Testis (tissue), 5 donors: ENCODE measurements at places on chromosomes 5 and 9. TPM values are rescaled to one million over a fixed set of nuclear protein-coding genes. Genes with fewer than 3 reads are reported as not detected.

The TRPM6 gene
- total RNA-seq = 6.7 TPM

GRCh38 chr5:82991678-82992323 lies 85.4 kb downstream of the TMEM167A start:
- H3K4me3 ChIP-seq = no peak overlapping the region
- no peaks in the 10 kb centered on the region for H3K4me1 ChIP-seq
- no peaks in the 10 kb centered on the region for H3K36me3 ChIP-seq
- no peak for DNase-seq
- no peaks in the 10 kb centered on the region for H3K27me3 ChIP-seq

DNA sequence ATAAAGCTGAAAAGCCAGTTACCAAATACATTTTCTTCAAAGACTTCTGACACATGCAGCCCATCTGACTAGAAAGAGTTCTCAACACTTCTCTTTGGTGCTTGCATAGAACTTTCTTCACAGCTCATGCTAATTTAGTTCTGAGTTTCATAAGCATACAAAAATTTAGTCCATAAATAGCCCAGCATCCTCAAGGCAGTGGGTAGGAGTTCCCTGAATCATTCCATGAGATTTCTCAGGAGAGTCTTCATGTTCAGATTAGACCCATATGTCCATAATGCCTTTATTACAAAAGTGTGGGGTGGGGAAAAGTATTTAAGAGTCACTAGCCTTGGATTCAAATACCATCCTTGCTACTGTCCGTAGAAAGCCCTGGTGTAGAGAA lies 290.2 kb upstream of the RGMB start:
- no peaks in the 10 kb centered on the region for H3K4me1 ChIP-seq
- H3K27me3 ChIP-seq = no peaks in the 10 kb centered on the region
- H3K36me3 ChIP-seq = no peaks in the 10 kb centered on the region
- no peak overlapping the region for H3K4me3 ChIP-seq
- H3K27ac ChIP-seq = no peak overlapping the region

The ITK gene
- total RNA-seq = 0.93 TPM

DNA sequence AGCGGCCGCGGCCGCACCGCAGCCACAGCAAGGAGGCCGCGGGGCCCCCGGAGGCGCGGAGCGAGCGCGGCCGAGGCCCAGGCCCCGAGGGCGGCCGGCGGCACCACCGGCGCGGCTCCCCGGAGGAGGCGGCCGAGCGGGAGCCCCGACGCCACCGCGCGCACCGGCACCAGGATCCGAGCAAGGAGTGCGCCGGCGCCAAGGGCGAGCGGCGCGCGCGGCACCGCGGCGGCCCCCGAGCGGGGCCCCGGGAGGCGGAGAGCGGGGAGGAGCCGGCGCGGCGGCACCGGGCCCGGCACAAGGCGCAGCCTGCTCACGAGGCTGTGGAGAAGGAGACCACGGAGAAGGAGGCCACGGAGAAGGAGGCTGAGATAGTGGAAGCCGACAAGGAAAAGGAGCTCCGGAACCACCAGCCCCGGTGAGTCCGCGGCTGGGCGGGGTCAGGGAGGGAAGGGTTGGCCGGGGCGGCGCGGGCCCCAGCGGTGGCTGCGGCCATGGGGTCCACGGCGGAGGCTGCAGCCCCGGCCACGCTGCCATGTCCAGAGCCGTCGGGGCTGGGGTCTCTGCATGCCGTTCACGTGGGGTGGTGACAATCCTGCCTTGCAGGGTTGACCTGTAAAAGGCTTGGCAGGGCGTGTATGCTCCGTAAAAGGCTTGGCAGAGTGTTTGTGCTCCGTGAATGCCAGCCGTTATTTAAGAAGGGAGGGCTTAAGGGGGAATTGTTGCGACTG lies 146.0 kb downstream of the CACNA1B start:
- no peaks in the 10 kb centered on the region for H3K27me3 ChIP-seq
- H3K4me1 ChIP-seq = peaks cover 3% of the 10 kb centered on the region
- peak overlapping the region; percentile 58 for H3K4me3 ChIP-seq
- DNase-seq = no peak

DNA sequence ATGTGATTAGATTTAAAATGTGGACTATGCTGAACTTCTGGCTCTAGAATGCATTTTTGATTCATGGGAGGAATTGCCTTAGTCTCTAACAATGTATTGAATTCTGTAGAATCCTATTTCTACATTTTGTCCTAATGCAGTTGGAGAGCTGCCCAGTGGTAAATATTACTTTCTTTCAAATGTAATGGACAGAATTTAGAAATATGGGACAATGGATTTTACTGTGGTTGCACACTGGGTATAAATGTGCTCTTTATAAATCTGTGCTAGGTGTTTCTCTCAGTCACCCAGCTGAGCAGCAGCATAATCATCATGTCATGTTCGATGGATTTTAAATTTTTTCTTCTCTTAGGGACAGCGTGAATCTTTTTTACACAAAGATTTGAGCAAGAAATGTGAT lies 141.7 kb downstream of the ADGRV1 start:
- no peak overlapping the region for H3K4me3 ChIP-seq
- H3K27me3 ChIP-seq = no peaks in the 10 kb centered on the region
- H3K27ac ChIP-seq = no peak overlapping the region
- H3K36me3 ChIP-seq = no peaks in the 10 kb centered on the region
- DNase-seq = no peak

The PCDHGB3 gene
- 17.1 TPM for total RNA-seq

DNA sequence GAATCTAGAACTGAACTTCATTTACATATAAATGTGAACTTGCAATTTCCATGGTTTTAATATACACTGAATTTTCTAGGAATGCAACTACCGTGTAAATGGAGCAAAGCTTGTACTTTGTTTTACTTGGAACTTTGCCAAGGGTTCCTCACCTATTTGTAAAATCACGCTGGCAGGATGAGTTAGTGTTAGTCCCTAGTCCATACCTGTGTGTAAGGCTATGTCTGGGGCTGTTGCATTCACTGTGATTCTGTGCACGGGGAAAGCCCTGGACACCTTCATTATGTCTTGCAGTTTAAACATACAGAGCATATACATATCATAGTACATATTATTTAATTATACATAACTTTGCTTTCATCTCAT lies 119.9 kb downstream of the PAX5 start:
- H3K27ac ChIP-seq = no peak overlapping the region
- H3K36me3 ChIP-seq = no peaks in the 10 kb centered on the region
- no peaks in the 10 kb centered on the region for H3K27me3 ChIP-seq
- no peaks in the 10 kb centered on the region for H3K4me1 ChIP-seq

DNA sequence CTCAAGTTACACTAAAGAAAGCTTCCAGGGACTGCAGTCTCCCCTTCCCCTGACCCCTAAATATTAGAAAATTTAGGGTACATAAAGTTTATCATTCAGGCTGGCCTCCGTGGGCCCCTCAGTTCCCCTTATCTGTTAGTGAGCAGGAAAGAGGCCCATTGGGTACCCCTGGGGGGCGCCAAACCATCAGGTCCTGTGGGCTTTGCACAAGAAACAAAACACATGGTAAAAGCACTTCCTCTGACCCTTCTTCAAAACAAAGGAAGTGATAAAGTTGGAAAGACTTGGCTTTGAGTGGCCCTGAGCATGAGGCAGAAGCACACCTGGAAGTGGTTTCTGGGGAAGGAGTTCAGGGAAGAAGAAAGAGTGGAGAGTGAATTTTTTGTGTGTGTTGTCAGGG lies 213.0 kb downstream of the SMARCA2 start:
- no peaks in the 10 kb centered on the region for H3K27me3 ChIP-seq
- H3K27ac ChIP-seq = no peak overlapping the region
- no peaks in the 10 kb centered on the region for H3K4me1 ChIP-seq
- no peaks in the 10 kb centered on the region for H3K36me3 ChIP-seq

DNA sequence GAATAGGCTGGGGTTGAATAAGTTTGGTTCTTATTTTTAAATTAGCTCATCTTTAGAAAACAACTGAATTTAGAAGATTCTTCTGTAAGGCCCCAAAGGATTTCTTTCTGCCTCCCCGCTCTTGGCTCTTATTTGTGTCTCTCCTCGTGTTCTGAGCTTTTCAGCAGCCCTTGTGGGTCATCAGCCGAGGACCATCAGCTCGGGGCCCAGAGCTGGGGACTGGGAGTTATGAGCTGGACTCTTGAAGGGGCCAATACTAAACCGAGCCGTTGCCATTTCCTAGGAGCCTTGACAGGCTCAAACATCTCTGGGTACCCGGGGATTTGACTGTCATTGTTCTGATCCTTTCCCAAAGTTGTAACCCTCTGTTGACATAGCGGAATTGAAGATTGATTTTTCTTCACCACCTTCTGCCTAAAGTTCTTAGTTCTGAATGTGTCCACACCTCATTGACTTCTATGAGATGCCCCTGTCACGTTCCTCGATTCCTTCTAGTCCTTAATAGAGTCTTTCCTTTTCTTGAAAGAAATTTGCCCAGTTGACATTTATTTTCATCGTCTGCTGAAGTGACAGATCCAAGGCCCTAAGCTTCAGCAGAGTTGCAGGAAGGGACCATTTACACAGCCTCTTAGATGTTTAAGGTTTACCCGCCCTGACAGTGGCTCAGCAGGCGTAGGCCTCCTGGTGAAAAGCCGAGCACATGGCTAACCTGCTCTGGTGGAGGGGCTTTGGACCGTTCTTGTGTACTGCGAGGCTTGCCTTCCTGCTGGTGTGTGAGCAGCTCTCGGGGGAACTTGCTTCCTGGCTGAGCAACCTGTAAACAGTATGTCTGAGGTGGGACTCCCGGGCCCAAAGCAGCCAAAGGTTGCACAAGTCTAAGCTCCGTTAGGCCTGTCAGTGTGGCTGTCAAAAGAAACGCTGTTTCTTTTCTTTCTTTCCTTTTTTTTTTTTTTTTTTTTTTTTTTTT lies 24.0 kb downstream of the ABL1 start:
- no peaks in the 10 kb centered on the region for H3K27me3 ChIP-seq
- no peak overlapping the region for H3K4me3 ChIP-seq
- no peak for DNase-seq
- no peaks in the 10 kb centered on the region for H3K36me3 ChIP-seq

DNA sequence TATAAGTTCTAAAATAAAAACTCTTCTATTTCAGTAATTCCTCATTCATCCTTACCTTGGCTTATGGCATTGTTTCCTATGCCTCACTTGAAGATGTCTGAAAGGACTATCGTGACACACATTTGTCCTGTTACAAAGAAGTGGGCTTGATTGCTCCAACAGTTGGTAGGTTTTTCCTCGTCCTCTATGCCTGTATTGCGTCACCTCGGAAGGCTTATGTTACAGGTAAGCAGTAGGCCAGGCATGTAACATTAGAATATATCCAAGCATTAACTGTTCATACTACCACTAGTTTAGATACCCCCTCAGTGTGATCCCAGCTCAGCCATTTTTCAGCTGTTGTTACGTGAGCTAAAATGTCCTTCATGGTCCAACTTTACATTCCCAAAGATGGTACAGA lies 116.7 kb downstream of the MLLT3 start:
- no peak overlapping the region for H3K4me3 ChIP-seq
- H3K4me1 ChIP-seq = no peaks in the 10 kb centered on the region
- H3K27ac ChIP-seq = no peak overlapping the region
- no peak for DNase-seq
- no peaks in the 10 kb centered on the region for H3K27me3 ChIP-seq

DNA sequence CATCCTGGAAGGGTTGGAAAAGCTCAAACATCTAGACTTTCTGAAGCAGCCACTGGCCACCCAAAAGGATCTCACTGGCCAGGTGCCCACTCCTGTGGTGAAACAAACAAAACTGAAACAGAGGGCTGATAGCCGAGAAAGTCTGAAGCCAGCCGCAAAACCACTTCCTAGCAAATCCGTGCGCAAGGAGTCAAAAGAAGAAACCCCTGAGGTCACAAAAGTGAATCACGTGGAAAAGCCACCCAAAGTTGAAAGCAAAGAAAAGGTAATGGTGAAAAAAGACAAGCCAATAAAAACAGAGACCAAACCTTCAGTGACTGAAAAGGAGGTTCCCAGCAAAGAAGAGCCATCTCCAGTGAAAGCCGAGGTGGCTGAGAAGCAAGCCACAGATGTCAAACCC lies 87.6 kb downstream of the MAP1B start:
- no peaks in the 10 kb centered on the region for H3K36me3 ChIP-seq
- H3K4me3 ChIP-seq = no peak overlapping the region
- DNase-seq = no peak
- no peak overlapping the region for H3K27ac ChIP-seq

- H3K4me3 ChIP-seq = no peak overlapping the region
- no peaks in the 10 kb centered on the region for H3K4me1 ChIP-seq
- no peak for DNase-seq
- H3K27ac ChIP-seq = no peak overlapping the region
- no peaks in the 10 kb centered on the region for H3K27me3 ChIP-seq
- H3K36me3 ChIP-seq = no peaks in the 10 kb centered on the region
Measured at GRCh38 chr9:123322273-123323195, 33.5 kb upstream of the CRB2 start.

GRCh38 chr5:42089705-42090104 lies 164.6 kb downstream of the FBXO4 start:
- H3K4me1 ChIP-seq = no peaks in the 10 kb centered on the region
- H3K27ac ChIP-seq = no peak overlapping the region
- no peaks in the 10 kb centered on the region for H3K36me3 ChIP-seq
- H3K4me3 ChIP-seq = no peak overlapping the region
- no peak for DNase-seq

The TTC23L gene
- total RNA-seq = 28.2 TPM

DNA sequence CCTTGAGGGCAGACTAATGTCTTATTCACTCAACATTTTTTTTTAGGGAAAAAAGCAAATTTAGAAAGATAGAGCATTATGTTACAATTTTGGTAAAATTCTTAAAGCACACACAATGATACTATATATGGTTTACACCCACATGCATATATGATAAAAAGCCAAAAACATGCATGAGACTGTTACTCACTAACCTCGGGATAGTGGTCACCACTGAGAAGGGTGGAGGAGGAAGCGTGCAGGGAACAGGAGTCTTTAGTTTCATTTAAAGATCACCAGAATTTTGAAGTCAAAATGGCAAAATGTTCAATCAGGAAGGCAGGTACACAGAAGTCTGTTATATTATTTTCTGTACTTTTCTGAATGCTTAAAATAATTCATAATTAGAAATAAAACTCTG lies 9.2 kb downstream of the ARL15 start:
- no peaks in the 10 kb centered on the region for H3K36me3 ChIP-seq
- DNase-seq = no peak
- H3K27me3 ChIP-seq = no peaks in the 10 kb centered on the region

- DNase-seq = no peak
- H3K27me3 ChIP-seq = no peaks in the 10 kb centered on the region
- H3K36me3 ChIP-seq = no peaks in the 10 kb centered on the region
- no peaks in the 10 kb centered on the region for H3K4me1 ChIP-seq
- H3K4me3 ChIP-seq = no peak overlapping the region
Measured at GRCh38 chr9:110135846-110136245, 72.1 kb downstream of the C9orf152 start.

DNA sequence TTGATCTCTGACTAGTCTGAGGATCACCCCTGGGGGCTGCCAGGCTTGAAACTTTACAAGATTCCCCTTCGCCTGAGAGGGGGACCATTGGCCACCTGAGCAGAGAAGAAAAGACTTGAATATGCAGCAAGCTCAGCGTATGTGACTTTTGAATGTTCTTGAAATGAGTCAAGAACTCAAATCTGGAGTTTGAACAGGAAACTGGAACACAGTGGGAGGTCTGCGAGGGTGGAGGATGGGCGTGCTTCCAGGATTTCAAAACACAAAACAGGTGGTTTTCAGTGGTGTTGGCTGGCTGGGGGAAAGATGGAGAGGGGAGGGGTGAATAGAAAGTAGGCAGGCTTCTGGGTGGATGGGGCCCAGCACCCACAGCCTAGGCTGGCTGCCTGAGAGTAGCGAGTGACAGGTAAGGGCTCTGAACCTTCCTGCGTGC lies 40.6 kb downstream of the TMEM174 start:
- no peaks in the 10 kb centered on the region for H3K36me3 ChIP-seq
- H3K4me1 ChIP-seq = no peaks in the 10 kb centered on the region
- H3K27me3 ChIP-seq = no peaks in the 10 kb centered on the region

GRCh38 chr5:58455066-58455465 lies 4.8 kb downstream of the PLK2 start:
- H3K27me3 ChIP-seq = no peaks in the 10 kb centered on the region
- no peak overlapping the region for H3K27ac ChIP-seq
- no peak for DNase-seq
- no peaks in the 10 kb centered on the region for H3K36me3 ChIP-seq
- H3K4me3 ChIP-seq = no peak overlapping the region
